ENCODE measurements at places on chromosomes 1 and 21.
A peak's percentile ranks its signal among the peaks of the same experiment; 100 is the strongest.

- DNase-seq, result no peak
Observed at GRCh38 chr1:48469616-48470480, 2.2 kb downstream of the SPATA6 start.

DNA sequence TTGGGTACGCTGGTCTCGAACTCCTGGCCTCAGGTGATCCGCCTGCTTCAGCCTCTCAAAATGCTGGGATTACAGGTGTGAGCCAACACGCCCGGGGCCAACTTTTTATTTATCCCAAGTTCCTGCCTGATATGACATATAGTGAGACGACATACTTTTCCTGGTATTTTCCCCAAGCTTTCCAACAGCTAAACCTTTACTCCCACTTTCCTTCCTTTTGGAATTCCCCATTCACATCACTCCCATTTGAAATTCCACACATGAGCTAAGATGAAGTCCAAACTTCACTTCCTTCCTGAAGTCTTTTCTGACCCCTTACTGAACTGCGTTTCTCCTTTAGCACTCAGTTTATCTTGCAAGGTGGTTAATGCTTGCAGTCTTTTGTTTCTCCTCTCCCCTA lies 64.1 kb downstream of the S1PR1 start:
- no peak for DNase-seq

DNA sequence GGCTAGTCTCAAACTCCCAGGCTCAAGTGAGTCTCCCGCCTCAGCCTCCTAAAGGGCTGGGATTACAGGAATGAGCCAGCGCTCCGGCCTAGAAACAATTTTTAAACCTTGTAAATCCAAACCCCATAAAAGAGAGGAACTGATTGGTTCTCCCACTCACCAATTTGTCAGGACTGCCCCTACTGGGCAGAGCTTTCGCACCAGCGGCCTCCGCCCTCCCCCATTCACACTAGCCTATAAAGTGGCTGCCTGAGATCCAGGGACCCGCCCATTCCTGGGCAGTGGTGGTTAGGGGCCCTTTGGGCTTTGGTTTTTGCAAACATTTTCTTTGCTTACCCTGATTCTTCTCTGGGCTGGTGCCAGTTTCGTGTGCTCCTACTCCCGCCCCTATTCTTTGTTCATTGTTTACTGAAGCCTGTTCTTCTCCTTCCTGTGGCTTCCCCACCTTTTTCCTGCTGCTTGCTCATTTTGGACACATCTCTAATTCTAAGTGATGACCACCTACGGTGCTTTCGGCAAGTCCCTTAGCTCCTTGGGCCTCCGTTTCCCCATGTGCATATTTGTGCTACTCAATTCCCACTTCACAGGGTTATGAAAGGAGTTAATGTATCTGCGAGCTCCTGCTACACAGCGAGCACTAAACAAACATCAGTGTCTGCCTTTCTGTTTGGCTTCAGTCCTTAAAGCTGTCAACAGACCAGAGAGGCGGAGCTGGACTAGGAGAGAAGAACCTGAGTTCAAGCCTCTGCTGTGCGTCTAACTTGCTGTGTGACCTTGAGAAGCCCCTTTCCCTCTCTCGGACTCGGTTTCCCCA lies 39.8 kb upstream of the CLIC4 start:
- peak; percentile 89 for DNase-seq

DNA sequence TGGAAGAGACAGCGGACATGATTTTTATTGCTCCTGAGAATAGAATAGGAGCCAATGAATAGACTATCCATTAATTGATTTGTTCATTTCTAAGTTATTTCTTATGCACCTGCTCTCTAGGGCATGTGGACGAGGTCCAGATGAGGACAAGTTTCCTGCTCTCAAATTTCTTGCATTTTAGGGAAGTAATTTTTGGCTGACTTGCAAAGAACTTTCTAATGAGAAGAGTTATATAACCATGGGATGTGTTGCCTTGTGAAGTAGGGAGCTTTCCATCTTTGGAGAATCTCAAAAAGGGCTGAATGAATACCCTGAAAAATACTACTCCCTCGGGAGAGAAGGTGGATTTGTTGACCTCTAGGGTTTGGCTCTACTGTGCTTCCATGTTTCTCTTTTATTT lies 243.0 kb downstream of the KIF26B start:
- DNase-seq, result no peak

- DNase-seq, result no peak
Observed at GRCh38 chr1:38285807-38286530, 239.4 kb upstream of the POU3F1 start.

- DNase-seq, result no peak
Observed at GRCh38 chr1:214570442-214570841, 19.0 kb upstream of the PTPN14 start.

DNA sequence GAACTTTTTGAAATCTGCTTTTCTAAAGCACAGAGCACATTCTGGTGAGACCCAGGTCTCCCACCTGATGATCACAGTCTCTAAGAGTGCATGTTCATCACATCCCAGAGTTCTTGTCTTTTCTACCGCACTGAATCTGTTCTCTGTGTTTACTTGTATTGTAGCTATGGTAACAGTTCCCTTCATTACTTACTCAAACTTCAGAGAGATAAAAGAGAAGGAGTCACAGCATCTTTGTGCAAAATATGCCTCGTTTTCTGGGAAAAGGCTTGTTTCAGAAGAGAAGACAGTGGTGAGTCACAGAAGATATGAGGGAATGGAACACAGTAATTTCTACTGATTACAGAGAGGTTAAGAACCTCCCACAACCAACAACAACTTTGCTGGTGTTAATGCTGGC lies 580.6 kb downstream of the PLA2G4A start:
- DNase-seq, result no peak

GRCh38 chr1:210482491-210482890 lies 153.8 kb downstream of the HHAT start:
- no peak for DNase-seq

DNA sequence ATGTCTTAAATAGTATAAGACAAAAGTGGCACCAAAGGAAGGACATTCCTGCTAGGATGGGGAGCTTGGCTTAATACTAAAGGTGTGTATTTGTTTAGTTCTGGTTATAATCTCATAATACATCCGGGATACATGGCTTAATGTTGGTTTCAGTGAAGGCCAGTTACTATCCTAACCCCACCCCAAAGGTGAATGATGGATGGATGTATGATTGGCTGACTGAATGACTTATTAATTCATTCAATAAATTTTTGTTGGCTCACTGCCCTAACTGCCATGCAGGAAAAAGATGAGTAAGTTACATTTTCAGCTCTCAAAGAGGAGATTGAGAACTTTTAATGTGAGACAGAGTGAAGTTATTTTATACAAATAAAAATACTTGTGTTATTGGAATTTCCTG lies 52.2 kb downstream of the PHACTR4 start:
- no peak for DNase-seq

DNA sequence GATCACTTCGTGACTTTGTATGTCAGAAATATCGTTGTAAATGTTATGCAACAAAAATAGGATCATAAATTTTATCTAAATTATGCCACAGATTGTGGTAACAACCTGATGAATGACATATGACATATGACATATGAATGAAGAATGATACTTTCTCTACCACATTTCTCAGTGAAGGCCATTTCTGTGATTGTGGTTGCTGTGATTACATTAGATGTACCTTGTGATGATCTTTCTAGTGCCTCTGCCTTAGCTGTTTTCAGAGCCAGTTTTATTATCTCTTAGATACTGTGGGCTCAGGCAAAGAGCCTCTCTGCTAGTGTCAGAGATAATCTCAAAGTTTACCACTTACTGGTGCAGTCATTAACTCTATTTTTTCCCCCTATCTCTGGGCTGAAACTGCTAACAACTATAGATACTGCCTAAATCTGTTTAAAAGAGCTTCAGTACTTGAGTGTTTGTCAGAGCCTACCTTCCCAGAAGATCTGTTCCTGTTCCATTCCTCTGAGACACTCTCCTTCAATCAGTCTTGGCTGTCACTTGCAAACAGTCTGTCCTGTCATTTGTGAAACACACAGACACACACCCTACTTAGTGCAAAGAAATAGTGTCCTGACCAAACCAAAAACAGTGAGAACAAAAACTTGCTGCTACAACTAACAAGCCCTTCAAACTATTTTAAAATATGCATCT lies 55.5 kb downstream of the HMCN1 start:
- DNase-seq, result no peak

DNA sequence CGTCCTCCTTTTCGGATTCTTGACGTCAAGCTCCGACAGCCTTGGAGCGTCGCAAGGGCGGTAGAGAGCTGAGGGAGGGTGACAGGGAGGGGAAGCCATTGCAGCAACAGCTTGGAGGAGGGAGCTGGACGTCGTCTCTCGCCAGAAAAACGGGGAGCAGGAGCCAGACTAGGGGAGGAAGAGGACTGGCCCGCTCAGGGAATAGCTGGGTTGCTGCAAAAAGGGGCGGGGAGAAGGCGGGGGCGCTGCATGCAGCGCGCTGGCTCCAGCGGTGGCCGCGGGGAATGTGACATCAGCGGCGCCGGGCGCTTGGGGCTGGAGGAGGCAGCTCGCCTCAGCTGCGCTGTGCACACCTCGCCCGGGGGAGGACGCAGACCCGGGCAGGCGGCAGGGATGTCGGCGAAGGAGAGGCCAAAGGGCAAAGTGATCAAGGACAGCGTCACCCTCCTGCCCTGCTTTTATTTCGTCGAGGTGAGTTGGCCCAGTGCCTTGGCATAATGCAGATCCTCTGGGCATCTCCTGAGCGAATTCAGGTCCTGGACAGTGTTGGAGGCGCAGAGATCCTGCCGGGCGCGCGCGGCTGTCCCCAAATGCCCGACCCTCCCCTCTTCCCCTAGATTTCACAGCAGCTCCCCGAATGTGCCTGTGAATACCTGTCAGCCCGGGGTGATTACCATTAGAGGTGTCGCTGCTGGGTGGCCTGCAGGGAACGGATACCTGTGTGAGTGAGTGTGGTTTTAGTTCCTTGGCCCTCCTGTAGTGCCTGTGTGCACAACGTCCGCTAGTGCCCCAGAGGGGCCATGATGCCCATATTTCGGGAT lies at the start of gene PLPPR4:
Gene PLPPR4 (plus strand): TSS at position 292 of the 821 bp plus-strand sequence. CDS start 102 bp downstream, at position 394.
- DNase-seq, result no peak

DNA sequence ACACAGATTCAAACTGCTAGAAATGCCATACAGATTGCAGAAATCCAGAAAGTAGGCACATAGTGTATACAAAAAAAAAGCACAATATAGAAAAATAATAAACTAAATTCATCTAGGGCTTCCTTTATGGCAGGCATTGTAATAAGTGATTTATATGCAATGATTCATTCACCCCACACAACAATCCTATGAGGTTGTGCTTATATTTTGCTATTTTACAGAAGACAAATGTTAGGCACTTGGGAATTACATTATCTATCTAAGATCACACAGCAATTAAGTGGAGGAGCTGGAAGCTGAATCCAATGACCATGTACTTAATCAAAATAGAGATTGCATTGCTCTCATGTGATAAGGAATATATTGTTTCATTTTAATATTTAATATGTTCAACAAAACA lies 225.7 kb upstream of the KCNK2 start:
- no peak for DNase-seq

Data from T1000 (cell line).